ENCODE measurements at places on chromosomes 4 and X. TPM values are rescaled to one million over a fixed set of nuclear protein-coding genes. Genes with fewer than 3 reads are reported as not detected.

Gene RAB9B
- 1.7 TPM for polyA plus RNA-seq

Gene SSX2B
- not detected for polyA plus RNA-seq

Gene P2RY10
- 0.81 TPM for polyA plus RNA-seq

Gene PAGE1
- polyA plus RNA-seq = not detected

Gene CDKN2AIP
- 33.9 TPM for polyA plus RNA-seq

DNA sequence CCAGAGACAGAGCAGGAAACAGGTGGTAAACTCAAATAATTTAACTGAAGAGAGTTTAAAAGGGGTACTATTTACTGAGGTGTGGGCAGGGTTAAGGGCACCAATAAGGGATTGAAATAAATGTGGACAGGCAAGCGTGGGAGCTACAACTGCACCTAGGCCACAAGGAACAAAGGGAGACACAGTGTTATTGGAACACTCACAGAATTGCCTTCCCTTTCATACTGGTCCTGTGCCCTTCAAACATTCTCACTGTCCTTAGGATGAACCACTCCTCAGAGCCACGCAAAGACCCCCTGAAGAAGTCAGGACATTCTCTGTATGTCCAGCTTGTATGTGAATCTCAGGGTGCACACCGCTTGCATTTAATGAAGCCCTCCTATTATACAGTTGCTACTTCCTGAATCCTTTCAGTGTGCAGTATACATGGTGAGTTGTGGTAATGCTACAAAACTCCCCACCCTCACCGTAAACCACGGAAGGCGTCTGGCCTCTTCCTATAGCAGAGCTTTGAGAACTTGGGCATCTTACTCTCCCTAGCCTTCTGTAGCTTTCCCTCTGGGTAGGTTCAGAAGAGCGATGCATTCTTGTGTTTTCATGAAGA lies 9.6 kb upstream of the MRPL1 start:
- no peaks in the 10 kb centered on the region for H3K27me3 ChIP-seq
- H3K4me3 ChIP-seq = no peak overlapping the region
- no peaks in the 10 kb centered on the region for H3K36me3 ChIP-seq
- peak overlapping the region; percentile 24 for H3K27ac ChIP-seq
- no peaks in the 10 kb centered on the region for H3K4me1 ChIP-seq
- DNase-seq = no peak

DNA sequence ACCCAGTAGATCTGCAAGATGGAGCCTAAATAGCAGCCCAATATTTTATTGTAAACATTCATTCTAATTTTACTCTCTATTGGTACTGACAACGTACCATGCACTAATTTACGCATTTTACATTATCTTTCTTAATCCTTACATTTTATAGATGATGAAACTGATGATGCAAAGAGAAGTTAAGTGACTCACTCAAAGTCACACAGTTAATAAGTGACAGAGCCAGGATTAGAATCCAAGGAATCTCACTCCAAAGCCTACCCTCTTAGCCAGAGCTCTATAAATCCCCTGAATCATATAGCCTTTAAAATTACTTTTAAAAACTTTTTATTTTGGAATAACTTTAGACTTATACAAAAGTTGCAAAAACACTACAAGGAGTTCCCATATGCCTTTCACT lies 37.6 kb downstream of the PHKA1 start:
- no peak for DNase-seq
- H3K4me1 ChIP-seq = no peaks in the 10 kb centered on the region
- H3K4me3 ChIP-seq = no peak overlapping the region
- no peaks in the 10 kb centered on the region for H3K27me3 ChIP-seq

- no peaks in the 10 kb centered on the region for H3K27me3 ChIP-seq
- H3K27ac ChIP-seq = no peak overlapping the region
- no peak overlapping the region for H3K4me3 ChIP-seq
- peaks cover 2% of the 10 kb centered on the region for H3K36me3 ChIP-seq
- no peaks in the 10 kb centered on the region for H3K4me1 ChIP-seq
- DNase-seq = no peak
Measured at GRCh38 chr4:185764876-185765275, 47.1 kb downstream of the SORBS2 start.

DNA sequence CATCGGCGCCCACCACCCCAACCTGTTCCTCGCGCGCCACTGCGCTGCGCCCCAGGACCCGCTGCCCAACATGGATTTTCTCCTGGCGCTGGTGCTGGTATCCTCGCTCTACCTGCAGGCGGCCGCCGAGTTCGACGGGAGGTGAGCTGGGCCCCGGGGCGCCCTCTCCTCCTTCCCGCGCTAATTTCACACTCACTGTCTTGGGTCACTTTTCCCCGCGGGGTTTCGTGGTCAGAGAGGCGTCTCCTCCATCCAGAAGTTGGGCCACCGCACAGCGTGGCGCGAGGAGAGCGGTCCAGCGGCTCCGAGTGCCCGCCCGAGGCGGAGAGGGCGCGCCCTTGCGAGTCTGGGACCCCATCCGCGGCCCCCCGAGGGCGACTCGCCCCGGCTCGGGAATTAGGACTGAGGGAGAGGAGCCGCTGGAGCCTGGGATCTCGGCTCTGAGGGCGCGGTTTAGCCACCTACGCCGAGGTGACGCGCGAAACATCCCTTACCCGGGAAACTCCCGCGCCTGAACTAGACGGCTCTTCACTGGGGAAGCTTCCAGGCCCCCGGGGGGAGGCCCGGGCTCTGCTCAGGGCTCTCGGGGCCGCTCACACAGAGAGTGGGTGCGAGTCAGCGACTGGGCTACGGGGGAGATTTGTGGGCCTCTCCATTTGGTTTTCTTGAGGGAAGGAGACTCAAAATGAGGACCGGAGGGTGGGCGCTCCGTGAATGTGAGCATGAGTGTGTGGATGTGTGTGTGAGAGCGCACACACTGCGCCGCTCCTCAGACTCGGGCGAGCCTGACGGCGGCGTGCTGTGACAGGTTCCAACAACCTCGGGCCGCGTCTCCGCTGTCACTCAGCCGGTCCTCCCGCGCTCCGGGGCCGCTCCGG lies 551 bp downstream of the NPNT start:
- peak overlapping the region; percentile 51 for H3K4me3 ChIP-seq
- peaks cover 3% of the 10 kb centered on the region for H3K4me1 ChIP-seq
- peak overlapping the region; percentile 69 for H3K27ac ChIP-seq
- no peaks in the 10 kb centered on the region for H3K27me3 ChIP-seq
- no peaks in the 10 kb centered on the region for H3K36me3 ChIP-seq
- peak; percentile 58 for DNase-seq

- no peak overlapping the region for H3K4me3 ChIP-seq
- H3K27ac ChIP-seq = no peak overlapping the region
- no peaks in the 10 kb centered on the region for H3K27me3 ChIP-seq
- no peaks in the 10 kb centered on the region for H3K4me1 ChIP-seq
- peak; percentile 66 for DNase-seq
Measured at GRCh38 chr4:10017037-10017893, 4.0 kb downstream of the SLC2A9 start.

GRCh38 chr4:48633657-48634056 lies 143.6 kb downstream of the ZAR1 start:
- H3K4me1 ChIP-seq = peaks cover 7% of the 10 kb centered on the region
- no peaks in the 10 kb centered on the region for H3K27me3 ChIP-seq
- no peaks in the 10 kb centered on the region for H3K36me3 ChIP-seq
- no peak for DNase-seq
- H3K27ac ChIP-seq = no peak overlapping the region

DNA sequence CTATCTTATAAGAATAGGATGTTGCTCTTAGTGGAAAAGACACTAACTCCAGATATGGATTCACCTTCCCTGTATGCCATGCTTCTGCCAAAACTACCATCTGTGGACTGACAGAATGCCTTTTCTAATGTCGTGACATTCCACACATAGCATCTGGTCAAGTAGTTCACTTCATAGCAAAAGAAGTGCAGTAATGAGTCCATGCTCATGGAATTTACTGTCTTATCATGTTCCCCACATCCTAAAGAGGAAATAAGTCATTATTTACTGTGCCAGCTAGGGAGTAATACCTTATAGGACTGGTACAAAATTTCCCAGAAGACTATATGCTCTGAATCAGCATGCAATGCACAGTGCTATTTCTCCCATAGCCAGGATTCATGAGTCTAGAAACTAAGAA lies 562.4 kb downstream of the TLL1 start:
- no peak for DNase-seq
- H3K4me1 ChIP-seq = no peaks in the 10 kb centered on the region
- H3K27me3 ChIP-seq = no peaks in the 10 kb centered on the region
- no peak overlapping the region for H3K27ac ChIP-seq

DNA sequence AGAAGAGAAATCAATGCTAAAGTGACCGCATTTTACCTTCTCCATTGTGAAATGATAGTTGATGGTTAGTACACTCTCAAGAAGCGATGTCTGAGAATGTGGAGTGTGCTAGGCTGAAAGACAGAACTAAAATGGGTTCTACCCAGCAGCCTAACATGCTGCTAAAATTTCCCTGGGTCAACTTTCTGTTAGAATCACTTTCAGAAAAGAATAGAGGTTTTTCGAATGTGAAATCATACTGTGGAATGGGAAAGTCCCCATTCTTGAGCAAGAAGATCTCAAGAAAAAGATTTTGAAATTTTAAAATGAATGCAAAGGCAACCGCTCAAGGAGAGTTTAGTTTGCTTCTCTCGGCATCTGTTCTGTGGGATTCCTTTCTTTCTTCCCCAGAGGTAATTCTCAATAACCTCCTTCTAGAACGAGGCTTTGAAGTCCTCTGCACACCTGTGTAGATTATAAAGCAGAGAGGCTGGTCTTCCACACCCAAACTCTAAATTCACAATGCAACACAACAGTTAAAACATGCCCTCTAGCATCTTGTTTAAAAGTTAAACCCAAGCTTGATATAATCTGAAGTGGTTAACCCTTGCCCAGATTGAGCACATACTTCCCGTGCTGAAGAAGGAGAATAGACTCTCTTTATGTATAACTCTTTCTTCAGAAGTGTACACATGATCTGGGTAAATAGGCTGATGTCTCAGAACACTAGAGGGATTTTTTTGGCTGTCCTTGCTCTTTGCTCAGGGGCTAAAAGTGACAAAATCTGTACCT lies 208.7 kb upstream of the KLF3 start:
- peak; percentile 46 for DNase-seq
- H3K36me3 ChIP-seq = no peaks in the 10 kb centered on the region
- peaks cover 2% of the 10 kb centered on the region for H3K4me1 ChIP-seq
- H3K27me3 ChIP-seq = no peaks in the 10 kb centered on the region
- no peak overlapping the region for H3K4me3 ChIP-seq

GRCh38 chr4:113619526-113619925 lies 142.0 kb downstream of the CAMK2D start:
- no peaks in the 10 kb centered on the region for H3K4me1 ChIP-seq
- no peak for DNase-seq
- no peaks in the 10 kb centered on the region for H3K27me3 ChIP-seq
- H3K36me3 ChIP-seq = peaks cover 6% of the 10 kb centered on the region

GRCh38 chrX:120559804-120560203 lies 958 bp downstream of the CUL4B start:
- peaks cover 22% of the 10 kb centered on the region for H3K4me1 ChIP-seq
- no peaks in the 10 kb centered on the region for H3K36me3 ChIP-seq
- H3K27me3 ChIP-seq = no peaks in the 10 kb centered on the region
- no peak for DNase-seq

All from small intestine (tissue), 16 donors.